NCI-H460 (cell line): ENCODE measurements at places on chromosomes 2 and 18.

DNA sequence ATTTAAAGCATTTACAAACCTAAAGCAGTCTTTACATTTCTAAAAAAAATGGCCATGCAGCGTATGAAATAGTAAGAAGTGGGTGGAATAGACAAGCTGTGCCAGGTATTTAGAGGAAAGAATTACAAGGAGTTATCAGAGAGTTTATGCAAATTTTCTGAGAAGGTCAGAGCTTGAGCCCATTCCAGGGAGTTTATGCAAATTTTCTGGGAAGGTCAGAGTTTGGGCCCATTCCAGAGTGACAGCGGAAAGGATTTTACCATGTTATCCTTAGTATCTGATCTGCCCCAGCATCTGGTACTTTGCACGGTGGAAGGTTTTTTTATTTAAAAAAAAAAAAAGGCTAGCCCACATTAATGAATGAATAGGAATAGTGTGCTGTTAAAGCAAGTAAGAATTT, 1.4 kb upstream of the DOK6 start:
- DNase-seq, result no peak

DNA sequence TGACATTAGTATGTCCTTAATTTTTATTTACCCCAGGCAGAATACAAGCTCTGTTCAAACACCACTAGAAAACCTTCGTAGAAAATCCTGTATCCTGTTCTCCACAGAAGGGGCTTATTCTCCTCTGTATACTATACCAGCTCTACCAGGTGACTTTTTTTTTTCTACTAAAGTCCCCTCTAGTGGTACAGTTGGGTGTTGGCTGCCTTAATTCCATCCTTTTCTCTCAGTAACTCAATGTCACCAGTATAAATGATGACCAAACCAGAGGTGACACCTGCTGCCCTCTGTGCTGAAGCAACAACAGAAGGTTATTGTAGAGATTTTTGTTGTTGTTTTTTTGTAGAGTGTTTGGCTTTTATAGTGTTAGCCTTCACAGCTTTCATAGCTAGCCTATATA, 1322.0 kb downstream of the LRP1B start:
- peak; percentile 8 for DNase-seq

- DNase-seq, result no peak
Measured at GRCh38 chr18:23523429-23524212, 20.3 kb downstream of the RMC1 start.

GRCh38 chr18:2797951-2798350, 48.9 kb upstream of the EMILIN2 start:
- DNase-seq, result no peak

DNA sequence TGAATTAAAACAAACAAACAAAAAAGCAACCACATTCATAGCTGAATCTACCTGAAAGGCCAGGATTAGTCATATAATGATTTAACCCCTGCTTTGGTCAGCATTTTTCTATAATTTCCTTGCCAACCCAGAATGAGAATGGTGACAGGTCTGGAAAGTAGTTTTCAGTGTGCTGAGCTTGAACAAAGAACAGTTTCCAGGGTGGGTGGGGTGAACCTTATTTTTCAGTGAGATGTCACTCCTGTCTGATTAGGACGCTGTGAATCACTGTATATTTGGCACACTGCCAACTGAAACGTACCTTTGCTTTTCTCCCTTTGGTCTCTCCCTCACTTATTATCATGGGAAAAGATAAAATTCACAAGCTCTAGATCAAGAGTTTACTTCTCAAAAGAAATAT, 35.0 kb upstream of the DSC1 start:
- no peak for DNase-seq

- no peak for DNase-seq
Measured at GRCh38 chr18:37493352-37493935, 72.2 kb downstream of the CELF4 start.

GRCh38 chr2:145292166-145292565, 772.2 kb upstream of the ZEB2 start:
- no peak for DNase-seq

GRCh38 chr2:84532291-84532690, 16.0 kb downstream of the DNAH6 start:
- no peak for DNase-seq

DNA sequence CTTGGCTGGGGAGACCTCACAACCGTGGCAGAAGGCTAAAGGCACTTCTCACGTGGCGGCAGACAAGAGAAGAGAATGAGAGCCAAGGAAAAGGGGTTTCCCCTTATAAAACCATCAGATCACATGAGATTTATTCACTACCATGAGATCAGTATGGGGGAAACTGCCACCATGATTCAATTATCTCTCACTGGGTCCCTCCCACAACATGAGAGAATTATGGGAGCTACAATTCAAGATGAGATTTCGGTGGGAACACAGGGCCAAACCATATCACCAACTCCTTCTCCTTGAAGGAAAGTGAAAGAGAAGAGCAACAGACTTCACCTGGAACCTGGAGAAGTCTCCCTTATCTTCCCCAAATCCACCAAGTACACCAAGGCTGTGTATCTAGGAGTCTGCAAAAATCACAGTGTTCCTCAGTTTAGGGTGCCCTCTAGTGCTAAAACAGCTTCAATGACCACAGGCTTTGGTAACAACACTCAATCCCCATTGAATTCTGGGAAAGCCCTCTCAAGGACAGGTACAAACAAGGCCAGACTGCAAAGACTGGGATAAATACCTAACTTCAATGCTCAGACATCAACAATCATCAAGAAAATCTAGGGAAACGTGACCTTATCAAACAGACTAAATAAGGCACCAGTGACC, 148.8 kb upstream of the SRD5A2 start:
- peak; percentile 24 for DNase-seq

DNA sequence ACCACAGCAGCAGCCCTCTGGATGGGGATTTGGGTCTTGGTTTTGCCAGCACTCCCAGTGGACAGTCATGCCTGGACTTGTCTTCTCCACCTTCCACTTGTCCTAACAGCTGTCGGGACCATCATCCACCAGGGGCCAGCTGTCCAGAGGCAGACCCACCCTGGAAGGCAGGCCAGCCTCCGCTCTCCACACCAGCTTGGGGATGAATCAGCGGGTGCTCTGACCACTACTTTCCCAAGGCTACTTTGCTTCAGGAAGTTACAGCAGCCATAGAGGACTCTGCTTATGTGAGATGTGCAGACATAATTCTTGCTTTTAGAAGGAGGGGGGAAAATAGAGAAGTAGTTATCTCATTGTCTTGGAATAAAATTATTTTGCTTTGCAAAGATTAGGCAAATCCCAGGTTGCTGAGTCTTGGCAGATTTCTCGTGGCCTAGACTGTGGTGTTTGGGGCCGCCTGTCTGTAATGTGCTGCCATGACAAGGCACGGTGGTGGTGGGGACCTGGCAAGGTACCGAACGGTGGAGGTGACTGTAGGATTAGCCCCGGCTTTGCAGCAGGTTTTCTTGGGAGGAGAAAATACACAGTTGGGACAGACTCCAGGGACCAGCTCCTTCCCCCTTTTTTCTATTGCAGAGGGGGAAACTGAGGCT, 148.7 kb downstream of the AGAP1 start:
- no peak for DNase-seq

DNA sequence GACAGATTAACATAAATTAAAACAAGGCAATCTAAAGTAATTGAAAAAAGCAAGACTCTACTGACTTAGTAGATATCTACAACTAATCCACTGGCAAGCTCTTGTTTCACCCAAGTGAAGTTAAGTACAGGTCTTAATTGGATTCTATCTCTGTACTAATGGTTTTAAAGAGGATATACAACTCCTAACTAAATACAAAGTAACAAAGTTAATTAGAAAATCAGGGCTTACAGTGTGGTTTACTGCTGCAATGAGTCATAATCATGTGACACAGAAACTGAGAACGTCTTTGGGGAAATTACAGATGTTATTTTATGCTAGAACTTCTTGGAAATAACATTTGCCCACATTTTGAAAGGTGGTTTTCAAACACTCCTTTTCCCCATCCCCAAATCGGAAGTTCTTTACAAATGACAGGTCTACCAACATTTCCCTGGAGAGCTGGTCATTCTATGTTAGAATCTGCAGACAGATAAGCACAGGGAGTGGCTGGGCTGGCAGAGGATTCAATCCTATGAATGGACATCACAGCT, 245.3 kb downstream of the STK39 start:
- no peak for DNase-seq

DNA sequence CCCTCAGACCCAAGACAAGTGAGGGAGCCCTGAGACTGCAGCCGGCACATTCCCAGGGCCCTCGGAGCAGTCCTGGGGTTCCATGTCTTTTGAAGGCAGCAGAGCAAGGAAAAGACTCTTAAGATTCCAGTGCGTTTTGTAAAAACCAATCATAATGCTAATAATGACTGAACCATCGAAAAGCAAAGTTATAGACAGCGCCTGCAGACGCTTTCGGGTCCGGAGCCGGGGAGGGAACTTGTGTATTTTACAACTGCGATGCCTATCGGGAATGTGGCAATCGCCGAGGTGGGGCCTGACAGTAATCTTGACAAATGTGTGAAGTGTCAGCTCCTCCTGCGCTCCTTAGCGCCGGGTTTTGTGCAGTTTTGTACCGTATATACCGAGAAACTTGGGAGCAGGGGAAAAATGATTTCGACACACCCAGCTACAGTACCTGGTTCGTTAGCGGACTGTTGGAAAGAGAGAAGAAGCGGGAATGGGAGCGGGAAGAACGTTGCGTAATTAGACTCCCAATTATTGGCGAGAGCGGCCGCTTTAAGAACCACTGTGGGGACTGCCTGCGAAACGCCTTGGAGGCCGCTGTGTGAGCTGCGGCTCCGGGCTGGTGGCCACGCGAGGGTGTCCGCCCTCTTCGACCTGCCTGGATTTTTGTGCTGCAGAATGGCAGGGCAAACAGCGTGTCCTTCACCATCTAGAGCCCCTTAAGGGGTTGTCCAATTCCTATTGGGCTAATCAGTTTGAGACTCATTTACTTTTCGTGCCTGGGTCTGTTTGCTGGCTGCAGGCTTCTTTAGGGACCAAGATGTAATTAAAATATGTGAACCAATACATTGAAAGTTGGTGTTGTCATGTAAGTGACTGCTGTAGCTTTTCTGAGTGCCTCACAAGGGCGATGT, 2.4 kb downstream of the EPAS1 start:
- DNase-seq, result peak; percentile 53

DNA sequence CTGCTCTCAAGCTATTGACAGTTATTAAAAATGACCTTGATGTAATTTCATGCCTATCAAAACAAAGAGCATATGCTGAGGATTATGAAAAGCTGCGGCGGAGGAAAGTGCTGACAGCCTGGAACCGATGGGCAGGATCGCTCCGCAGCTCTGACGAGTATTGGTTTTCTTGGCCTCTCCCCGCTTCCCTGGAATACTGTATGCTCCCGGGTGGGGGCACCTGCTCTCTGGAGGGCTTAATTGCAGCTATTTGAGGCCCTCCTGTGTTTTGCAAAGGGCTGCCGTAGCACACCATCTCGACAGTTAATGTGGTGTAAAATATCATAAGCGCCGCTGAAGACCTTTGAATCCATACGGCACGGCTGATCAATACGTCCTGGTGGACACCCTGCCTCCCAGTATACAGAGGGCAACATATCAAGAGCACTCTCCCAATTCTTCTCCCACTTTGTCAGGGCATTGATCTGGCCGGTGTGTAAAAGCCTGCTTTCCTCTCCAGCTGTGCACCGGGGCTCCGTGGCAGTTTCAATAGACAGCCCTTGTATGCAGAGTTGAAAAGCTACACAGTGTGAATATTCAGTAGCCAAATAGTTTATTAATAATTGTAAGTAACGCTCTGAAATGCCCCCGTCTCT, 662.4 kb downstream of the GALR1 start:
- DNase-seq, result no peak

DNA sequence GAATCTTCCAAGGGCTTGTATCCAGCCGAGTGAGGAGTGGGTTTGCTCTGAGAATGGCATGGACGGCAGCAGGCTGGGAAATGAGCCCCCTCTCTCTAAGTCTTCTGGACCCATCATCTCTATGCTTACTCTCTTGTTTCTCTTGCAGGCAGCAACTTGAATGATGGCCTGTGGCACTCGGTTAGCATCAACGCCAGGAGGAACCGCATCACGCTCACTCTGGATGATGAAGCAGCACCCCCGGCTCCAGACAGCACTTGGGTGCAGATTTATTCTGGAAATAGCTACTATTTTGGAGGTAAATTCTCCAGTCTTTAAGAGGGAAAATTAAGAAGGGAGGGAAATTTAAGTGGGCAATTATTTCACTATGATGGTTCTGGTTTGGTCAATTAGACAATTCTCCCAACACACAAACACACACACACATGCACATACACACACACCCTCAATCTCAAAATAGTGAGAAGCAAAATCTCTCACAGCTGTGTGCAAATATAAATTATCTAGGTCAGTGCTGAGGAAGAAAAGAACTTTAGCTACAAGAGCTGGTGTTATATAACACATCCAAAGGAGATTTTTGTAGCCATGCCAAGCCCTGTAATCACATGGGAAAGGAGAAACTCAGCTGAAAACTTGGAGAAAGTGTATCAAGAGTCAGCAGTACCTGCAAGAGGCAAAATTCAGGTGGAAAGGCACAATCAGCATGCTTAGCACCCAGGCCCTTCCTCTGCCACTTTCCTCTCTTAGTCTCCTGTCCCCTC, 499.2 kb downstream of the CNTNAP5 start:
- no peak for DNase-seq

DNA sequence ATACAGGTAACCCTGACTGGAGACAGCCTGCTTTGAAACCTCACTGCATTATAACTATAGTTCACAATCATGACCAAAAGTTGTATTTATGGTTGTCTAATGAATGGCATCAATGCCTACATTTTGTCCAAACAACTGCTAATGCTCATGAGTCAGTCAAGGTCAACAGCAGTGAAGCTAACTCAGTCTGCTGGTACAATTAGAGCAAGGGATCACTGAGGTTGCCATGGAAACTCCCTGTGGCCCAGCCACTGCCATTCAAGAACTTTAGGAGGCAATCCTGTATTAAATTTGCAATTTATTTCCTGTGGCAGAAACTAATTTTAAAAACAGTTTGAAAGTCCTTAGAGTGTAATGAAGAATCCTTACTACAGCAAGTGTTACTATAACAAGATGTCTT, 185.1 kb upstream of the SMAD7 start:
- no peak for DNase-seq

GRCh38 chr2:162385536-162385935, 41.6 kb downstream of the GCA start:
- no peak for DNase-seq
